ENCODE measurements at places on chromosomes 7 and 10. TPM values are rescaled to one million over a fixed set of nuclear protein-coding genes. Genes with fewer than 3 reads are reported as not detected.

DNA sequence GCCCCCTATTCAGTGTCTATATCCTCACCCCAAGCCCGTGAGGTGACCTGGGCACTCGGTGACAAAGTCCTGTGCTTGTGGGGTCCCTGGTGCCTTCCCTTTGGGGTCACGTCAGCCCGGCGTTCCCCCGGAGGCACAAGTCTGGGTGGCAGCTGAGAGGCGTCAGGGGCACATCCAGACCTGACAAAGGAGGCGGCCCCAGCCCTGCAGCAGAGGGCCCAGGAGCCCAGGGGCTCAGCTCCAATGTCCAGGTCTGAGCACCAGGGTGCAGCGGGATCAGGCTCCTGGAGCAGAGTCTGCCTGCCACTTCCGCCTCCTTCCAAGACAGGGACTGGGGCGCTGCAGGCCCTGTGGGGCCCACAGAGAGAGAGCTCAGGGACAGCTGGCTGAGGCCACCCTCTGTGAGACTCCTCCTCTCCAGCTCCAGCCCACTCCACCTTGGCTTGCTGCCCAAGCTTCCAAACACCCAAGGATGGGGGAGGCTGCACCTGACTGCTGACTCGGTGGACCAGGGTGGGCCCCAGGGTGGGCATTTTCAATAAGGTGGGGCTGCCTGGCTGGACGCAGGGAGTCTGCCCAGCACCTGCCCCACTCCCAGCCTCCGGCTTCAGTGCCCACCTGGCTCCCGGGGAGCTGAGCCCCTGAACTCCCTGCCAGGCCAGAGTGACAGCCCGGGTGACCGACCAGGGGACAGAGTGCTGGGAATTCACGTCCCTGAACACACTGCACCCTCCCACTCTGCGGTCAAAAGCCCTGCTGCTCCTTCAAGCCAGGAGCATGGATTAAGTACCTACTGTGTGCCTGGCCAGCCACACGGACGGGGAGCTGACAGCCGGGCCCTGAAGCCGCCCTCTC is 1.0 kb upstream of the KNDC1 start:
- DNase-seq, result peak; percentile 51

The LIPM gene
- not detected for polyA plus RNA-seq

GRCh38 chr10:19659920-19660655 is 156.1 kb upstream of the PLXDC2 start:
- no peak for DNase-seq

The SFRP4 gene
- 2.2 TPM for polyA plus RNA-seq

The ZNF365 gene
- 0.48 TPM for polyA plus RNA-seq

- no peak for DNase-seq
Measured at GRCh38 chr7:12982178-12982577, 294.7 kb downstream of the ARL4A start.

- DNase-seq, result no peak
Measured at GRCh38 chr7:143456992-143457793, 13.9 kb downstream of the TAS2R60 start.

DNA sequence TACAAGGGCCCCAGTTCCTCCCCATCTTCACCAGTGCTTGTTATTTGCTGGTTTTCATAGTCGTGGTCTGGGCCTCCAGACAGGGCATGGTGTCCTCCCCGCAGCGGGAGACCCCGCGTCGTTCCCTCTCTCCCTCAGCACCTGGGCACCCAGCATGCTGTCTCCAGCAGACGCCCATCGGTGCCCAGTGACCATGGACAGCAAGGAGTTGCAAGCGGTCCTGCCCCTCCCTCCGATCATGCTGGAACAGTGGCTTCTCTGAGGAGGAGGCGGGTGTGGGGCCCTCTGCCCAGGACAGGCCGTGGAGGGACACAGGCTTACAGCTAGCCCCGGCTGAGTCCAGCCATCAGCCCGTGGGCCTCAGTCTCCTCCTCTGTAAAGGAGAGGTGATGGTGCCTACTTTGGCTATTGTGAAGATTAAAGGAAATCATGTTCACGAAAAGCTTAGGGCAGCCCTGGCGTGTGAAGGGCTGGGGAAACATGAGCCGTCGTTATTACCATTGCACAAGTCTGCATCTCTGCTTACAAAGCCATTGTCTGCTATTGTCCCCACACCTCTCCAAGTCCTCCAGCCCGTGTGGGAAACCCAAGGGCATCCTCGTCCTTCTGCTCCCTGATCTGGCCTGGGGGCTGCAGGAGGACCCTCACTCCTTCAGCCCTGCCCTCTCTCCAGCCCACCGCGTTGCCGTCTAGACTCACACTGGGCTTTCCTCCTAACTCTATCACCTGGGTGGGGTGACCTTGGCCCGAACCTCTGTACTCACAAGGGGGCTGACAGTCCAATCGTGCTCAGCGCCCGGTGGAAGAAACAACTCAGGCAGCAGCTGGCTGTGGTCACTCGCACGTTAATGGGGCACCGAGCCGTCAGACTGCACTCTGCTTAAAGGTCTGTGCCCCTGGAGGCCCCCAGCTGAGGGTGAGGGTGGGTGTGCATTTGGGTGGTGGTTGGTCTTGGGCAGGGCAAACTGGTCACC is 29.9 kb downstream of the EN2 start:
- no peak for DNase-seq

DNA sequence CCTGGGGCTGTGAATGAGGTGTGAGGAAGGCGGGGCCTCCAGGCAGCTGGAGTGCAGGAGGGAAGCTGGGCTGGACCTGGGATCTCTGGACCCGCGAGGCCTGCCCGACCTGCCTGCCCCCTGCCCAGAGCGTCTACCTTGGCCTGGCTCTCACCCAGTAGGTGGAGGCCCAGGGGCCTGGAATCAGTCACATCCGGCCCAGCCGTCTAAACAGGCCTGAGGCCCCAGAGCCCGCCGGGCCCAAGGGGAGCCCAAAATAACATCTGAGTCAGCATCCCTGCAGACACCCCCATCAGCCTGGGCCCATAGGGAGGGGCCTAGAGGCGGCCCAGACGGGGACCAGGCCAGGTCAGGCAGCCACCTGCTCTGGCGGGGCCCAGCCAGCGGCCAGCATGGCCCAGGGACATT is 15.1 kb upstream of the ELN start:
- DNase-seq, result no peak

GRCh38 chr10:52801947-52802346 is 29.4 kb upstream of the MBL2 start:
- DNase-seq, result no peak

- no peak for DNase-seq
Measured at GRCh38 chr7:7151285-7151684, 31.1 kb upstream of the C1GALT1 start.

GRCh38 chr10:75234683-75235374 is 928 bp downstream of the COMTD1 start:
- DNase-seq, result no peak

DNA sequence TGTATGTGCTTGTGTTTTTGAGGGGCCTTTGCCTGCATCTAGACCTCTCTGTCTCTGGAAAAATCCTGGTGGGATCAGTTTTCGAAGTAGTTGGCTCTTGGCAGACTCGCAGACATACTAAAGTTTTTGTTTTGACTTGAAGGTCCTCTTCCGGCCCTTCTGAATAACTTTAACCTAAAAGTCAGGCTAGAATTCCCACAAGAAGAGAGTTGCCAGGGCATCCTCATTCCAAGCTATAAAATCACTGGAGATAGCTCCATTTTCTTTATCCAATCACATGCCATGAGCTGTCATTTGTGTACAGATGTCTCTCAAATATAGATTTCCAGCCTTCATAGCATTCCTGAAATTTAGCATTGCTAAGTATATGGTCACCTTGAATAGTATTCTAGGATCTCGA is 967.8 kb downstream of the LRMDA start:
- DNase-seq, result no peak

The C10orf67 gene
- 2.7 TPM for polyA plus RNA-seq

The FRMPD2 gene
- polyA plus RNA-seq, result 0.63 TPM

GRCh38 chr10:122178655-122179054 is 92.4 kb upstream of the BTBD16 start:
- no peak for DNase-seq

- no peak for DNase-seq
Measured at GRCh38 chr7:37993060-37993501, 72.6 kb downstream of the EPDR1 start.

The C10orf120 gene
- polyA plus RNA-seq, result not detected

- peak; percentile 47 for DNase-seq
Measured at GRCh38 chr10:97612386-97612785, 20.9 kb downstream of the MORN4 start.

DNA sequence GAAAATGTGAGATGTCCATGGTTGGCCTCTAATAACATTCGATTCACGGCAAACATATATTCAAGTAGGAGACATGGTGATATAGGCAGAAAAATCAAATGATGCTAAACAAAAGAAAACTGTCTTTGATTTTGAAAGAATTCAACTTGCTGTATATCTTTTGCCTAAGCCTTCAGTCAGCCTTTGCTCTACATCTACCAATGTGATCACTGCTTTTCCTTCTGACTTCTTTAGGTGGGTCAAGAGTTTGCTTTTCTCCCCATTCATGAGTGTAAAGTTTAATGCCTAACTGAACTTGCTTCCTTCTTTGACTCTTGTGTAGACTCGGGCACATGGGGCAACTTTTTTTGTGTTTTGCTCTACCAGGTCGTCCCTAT is 417 bp upstream of the HIF1AN start:
- DNase-seq, result no peak

DNA sequence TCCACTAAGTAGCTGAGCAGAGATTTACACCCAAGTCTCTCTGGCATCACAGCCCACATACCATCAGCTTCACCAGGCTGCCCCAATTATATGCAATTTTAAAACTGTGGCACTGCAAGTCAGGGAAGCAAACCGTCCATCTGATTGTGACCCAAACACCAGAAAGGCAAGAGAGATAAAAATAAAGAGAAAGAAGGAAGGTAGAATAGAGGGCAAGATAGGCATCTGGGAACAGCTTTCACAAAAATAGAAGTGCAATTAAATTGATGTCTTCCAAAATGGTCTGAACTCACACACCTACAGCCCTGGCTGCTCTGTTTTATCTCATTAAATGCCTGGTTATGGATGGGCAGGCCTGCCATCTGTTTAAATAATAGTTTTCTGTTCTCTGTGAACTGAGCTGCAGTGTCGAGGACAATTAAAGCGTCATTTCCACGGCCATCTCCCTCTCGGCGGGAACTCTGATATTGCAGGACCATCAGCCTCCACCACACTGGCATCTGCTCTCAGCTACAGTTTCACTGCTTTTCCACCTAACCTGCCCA is 509.1 kb downstream of the INHBA start:
- DNase-seq, result no peak

DNA sequence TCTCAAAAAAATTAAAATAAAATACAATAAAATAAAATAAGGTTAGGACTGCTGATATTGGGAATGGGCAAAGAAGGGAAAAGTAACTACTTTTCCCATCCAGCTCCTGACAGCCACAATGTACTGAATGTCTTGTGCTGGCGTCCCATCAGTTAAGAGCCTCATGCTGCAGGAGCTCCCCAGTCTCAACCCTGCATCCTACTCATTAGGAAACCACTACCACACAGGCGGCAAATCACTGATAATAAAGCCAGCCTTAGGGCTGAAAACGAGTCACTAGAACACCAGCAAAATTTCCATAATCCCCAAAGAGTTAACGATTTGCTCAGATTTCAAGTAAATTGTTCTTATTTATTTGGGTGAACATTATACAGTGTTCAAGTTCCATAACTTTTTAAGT is 4.3 kb downstream of the YWHAG start:
- DNase-seq, result no peak

DNA sequence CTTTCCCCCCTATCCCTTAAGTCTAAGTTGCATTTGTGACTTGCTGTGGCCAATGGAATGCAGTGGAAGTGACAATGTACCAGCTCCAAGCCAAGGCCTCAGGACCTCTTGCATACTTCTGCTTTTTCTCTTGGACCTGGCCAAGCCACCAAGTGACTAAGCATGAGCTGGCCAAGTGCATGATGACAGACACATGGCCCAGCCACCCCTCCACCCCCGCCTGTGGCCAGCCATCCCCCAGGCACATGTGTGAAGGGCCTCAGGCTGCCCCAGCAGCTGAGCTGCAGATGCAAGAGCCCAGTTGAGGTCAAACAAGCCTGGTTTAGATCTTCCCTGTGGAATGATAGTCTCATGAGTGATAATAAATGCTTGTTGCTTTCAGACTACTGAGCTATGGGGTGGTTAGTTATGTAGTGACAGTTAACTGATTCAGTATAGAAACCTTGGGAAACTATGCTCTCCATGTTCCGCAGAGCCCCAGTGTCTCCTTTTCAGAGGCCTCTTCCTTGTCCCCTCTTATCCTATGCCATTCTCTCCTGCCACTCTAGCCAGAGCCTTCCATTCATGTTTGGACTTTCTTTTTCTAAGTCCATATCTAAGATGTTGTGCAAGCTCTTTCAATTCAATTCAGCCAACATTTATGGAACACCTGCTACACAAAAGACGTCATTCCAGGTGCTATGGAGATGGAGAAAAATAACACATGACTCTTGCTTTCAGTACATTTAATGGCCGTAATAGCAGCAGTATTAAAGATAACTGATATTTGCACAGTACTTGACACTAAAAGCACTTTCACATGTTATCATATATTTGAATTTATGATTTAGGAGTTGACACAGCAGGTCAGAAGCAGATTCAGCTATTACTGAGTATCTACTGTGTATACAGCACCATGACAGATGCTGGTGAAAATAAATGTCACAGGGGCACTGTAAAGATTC is 55.5 kb upstream of the LOXL4 start:
- DNase-seq, result no peak

GRCh38 chr10:80414142-80414895 is 6.0 kb downstream of the PRXL2A start:
- peak; percentile 78 for DNase-seq

- DNase-seq, result no peak
Measured at GRCh38 chr10:110103921-110104461, 96.2 kb downstream of the ADD3 start.

DNA sequence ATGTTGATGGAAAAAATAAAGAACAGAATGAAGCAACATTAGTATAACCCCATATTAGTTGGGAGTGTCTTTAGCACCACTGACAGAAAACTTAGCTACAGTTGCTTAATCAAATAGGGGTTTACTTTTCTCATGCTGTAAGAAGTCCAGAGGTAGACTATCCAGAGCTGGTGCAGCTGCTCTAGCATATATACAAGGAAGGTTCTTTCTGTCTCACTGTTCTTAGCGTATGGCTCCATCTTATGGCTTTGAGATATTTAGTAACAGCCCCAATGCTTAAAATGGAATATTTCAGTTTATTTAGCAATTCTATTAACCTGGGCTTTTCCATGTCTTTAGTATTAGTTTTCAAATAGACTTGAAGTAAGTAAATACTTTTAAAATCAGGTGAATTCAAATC is 15.2 kb upstream of the WNT2 start:
- no peak for DNase-seq
